ENCODE measurements at places on chromosomes 5 and 9.

- no peak for DNase-seq
These were observed 95.4 kb upstream of the ICE1 start for GRCh38 chr5:5327126-5327525.

GRCh38 chr5:98275980-98276379 is 497.5 kb upstream of the RGMB start:
- DNase-seq, result no peak

- DNase-seq, result no peak
These were observed 8.3 kb upstream of the COMMD10 start for GRCh38 chr5:116076496-116076895.

DNA sequence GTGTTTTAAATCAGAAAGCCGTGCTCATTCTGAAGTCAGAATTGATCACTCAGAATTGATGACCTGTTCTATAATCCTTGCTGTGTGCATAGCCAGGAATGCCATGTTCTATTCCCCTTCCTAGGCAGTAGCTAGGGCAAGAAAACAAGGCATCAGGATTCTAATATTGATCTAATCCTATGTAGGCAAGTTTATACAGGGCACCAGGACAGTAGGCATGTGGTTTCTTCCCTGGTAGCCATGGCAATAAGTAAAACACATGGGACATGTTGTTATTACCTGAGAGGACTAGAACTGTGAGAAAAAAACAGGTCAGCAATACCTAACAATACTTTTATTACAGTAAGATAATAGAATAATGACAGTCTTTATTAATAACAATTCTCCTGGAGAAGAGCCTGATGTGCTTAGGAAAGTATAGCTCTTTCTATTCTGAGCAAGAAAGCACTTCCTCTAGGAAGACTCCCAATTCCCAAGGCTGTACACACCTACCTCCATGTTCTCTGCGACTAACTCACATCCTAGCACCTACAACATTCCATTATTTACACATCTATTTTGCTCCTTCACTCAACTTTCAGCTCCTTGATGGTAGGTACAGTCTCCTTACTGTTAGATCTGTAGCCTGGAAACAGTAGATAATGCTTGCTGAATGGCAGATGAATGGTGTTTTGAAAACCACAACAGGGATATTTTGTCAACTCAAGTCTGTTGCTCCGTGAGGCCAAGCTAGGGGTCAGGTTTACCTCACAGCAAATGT is 70.8 kb downstream of the STX17 start:
- no peak for DNase-seq

DNA sequence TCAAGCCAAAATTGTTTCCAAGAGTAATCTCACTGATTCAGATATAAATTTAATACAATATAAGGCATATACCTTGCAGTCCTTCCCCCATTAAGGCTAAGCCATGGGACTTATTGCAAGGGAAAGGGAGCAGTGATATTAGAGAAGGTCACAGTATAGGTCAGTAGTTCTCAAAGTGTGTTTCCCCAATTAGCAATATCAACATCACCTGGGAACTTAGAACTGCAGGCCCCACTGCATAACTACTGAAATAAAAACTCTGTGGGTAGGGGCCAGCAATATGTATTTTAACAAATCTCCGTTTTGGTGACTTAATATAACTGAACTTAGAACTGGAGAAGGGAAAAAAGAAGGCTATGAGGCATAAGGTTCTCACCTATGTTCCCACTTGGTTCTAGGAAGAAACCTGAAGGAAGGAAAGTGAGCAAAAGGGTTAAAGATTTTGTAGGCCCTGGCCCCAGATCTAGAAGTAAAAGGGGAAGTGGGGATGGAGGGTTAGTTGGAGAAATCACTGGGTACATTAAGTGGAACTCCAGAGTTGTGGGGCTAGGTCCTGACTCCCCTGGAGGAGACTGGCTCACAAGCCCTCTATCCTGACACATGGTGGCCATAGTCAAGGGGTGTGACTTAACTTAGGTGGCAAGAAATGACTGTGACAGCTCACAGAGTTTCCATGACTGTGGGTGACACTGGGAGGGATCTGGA is 40.7 kb downstream of the WDR36 start:
- no peak for DNase-seq
